ENCODE measurements at places on chromosomes 6 and 20.

- no peak for DNase-seq
These were observed 17.4 kb downstream of the PRPH2 start for GRCh38 chr6:42704937-42705374.

GRCh38 chr6:170050591-170051041 lies 240.3 kb downstream of the DLL1 start:
- DNase-seq = no peak

- no peak for DNase-seq
These were observed 43.4 kb downstream of the SMPDL3A start for GRCh38 chr6:122832459-122832858.

DNA sequence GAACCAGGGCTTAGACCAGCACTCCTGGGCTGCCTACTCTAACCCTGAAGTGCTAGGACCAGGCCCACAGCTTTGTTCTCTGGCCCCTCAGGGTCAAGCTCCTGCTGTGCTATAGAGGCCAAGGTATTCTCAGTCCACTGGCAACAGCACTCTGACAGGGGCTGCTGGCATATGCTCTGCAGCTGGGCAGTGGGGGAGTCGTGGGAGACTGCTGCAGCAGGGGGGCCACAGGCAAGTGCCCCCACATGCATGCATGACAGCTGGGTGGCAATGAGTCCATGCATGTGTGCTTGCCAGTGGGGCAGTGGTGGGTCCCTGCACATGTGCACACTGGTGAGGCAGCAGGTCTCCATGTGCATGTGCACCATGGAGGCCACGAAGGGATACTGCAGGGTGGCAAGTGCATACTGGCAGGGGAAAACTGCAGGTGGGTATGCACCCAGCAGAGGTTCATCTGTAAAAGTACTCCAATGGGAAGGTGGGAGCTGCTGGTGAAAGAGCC lies 364.9 kb upstream of the IRAK1BP1 start:
- DNase-seq = no peak

DNA sequence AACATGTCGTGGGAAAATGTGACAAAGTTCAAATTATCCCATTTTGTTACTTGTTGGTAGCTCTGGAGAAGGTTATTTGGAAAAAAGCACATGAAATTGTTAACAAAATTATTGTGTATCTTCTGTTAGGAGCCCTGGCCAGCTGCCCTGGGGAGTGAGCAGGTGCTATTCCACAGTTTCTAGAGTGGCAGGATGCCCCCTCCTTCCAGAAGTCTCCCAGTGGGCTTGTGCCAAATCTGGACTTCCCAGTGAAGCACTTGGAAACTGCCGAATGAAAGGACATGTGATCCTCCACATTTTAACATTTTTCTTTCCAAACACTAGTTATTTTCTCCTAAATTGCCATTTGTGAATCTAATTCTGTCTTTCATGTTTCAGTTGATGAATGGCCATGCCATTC lies 66.9 kb upstream of the CLDN20 start:
- no peak for DNase-seq

All from activated CD4-positive, alpha-beta T cell treated with anti-CD3 and anti-CD28 coated beads, Interleukin-2, Interleukin-6, amounts not matched to agents 100 ng/mL and 50 ng/mL, durations not matched to agents 16 hours and 8 hours (primary cell).